ENCODE measurements at places on chromosomes 12 and 14. TPM values are rescaled to one million over a fixed set of nuclear protein-coding genes. Genes with fewer than 3 reads are reported as not detected.

HIGD1C gene
- not detected for polyA plus RNA-seq

CIROP gene
- polyA plus RNA-seq, result not detected

CCNB1IP1 gene
- 108 TPM for polyA plus RNA-seq

STAB2 gene
- 1.1 TPM for polyA plus RNA-seq

BDKRB2 gene
- 3.3 TPM for polyA plus RNA-seq

KRT5 gene
- polyA plus RNA-seq, result 0.24 TPM

NAV3 gene
- 8.9 TPM for polyA plus RNA-seq

VDR gene
- 4.7 TPM for polyA plus RNA-seq

CYP46A1 gene
- 1.5 TPM for polyA plus RNA-seq

GRCh38 chr14:23579739-23580138, 1.1 kb upstream of the JPH4 start:
- no peak for DNase-seq

DNA sequence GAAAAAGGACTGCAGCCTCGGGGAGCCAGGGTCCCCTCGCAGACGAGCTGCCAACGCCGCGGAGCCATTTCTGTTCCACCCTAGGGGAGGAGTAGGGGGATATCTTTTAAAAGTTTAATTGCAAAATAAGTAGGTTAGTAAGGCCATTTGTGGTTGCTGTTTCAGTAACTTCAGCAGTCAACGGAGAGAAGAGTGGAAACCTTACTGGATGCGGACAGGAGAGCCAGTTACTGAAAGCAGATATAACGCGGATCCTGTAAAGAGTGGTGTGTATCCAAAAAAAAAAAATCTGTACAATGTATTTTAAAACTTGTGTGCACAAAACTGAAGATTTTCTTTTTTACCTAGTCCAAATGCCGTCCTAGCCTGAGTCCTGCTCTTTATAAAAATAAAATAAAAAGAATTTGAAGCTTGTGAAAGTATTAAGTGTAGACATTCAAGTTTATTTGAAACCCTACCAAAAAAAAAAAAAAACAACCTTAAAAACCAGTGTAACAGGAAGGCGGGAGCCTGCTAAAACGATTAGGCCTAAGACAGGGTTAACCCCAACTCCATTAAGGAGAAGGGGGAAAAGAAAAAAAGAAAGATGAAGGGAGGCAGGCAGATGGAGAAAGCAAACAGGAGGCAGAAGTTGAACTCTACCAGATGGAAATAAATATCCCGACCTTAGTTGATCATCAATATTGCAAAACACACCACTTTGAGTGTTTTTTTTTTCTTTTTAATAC, 1.0 kb upstream of the BTG1 start:
- no peak for DNase-seq

DNA sequence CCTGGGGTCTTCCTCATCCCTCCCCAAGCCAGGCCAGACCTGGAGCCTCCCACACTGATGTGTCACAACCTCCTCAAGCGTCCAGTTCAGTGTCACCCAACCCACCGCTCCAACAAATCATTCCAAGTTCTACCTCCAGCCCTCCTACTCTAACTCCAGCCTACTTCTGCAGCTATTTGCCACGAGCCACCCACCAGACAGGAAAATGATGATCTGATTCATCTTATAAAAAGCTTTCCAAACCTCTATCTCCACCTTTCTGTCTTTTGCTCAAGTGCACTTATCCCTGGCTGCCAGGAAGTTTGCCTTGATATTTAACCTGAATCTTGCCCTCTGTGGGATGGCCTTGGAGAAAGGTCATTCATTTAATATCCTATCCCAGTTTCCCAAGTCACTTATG, 30.2 kb downstream of the SMUG1 start:
- DNase-seq, result no peak

DNA sequence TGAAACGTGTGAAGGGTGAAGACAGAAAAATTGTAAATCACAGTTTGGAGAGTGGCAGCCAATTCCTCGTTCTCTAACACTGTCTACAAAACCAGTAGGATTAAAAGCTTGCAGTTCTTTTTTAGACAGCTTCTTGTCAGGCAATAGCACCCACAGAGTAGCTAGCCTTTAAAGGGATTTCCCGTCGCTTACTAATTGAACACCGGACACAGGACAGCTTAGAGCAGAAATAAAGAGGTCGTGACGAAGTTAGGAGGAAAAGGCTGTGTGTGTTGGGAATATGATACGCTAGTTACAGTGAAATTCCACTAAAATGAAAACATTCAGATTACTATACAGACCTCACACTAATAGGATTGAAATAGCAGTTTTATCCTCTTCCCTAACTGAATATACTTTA, 149.1 kb upstream of the FLRT2 start:
- DNase-seq, result no peak

DNA sequence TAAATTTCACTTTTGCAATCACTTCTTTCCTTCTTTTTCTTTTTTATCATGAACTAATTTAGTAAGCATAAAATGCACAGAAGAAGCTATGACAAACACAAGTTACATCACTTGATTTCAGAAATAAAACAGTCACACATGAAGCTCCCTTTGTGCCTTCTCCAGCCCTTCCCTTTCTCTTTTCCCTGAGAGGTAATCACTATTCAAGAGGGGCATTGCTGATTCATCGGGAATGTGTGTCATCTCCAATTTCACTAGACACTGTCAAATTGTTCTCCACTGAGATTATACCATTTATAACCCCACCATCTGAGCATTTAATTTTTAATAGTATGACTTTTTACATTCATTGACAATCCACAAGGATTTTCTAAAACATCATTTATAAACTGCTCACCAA, 91.6 kb upstream of the PTPRQ start:
- DNase-seq, result no peak

DNA sequence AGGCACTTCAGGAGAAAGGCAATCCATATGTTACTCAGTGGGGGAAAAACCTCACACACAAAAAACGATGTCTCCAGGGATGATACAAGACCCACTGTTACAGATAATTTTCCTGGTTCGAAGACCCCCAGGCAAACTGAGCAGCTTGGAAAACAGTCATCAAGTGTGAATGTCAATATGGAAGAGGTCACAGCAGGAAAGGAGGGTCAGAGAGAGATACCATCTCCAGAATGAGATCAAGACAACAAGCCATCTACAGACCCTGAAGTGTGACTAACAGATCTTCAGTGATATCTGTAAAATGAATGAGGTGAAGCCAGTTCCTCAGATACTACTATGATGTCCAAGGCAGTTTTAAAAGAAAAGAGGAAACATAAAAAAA, 28.6 kb downstream of the GNS start:
- DNase-seq, result no peak

DNA sequence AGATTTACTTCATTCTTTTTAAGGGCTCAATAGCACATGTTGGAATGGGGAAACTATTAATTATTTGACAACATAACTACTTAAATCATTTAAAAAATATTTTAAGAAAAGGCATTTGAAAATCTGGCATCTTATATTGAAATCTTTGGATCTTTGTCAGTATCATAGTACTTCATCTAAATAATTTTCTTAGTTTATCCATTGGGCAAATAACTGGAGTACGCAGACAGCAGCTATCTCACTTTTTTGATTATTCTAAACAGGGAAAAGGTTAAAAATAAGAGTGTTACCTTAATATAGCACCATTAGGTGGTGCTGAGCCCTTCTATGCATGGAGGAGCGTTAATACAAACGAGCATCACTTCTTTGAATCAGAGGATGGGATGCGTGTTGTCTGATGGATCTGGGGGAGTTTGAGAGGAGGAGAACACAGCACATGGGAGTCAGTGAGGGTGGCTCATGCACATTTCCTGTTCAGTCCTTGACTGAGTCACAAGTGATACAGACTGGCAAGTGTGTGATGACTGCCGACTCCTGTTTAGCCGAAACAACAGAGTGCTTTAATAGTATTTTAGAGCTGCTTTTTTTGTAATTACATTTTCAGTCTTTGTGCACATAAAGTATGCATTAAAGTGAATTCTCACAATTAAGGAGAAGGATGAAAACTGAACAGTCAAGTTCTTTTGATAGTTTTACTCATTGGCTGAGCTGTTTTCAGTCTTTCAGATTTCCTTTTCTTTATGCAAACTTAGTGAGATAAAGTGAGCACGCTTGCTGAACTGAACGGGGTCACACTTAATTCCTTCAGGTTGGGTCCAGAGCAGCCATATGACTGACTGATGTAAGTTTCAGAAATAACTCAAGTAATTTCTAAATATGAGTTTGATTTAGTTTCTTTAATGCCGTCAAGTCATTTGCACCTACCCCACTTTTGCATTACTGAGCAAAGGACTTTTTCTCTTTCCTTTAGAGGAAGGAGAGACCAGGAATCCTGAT, 92.7 kb downstream of the DIP2B start:
- no peak for DNase-seq

- DNase-seq, result no peak
These were observed 6.1 kb downstream of the NEK9 start for GRCh38 chr14:75120541-75121291.

DNA sequence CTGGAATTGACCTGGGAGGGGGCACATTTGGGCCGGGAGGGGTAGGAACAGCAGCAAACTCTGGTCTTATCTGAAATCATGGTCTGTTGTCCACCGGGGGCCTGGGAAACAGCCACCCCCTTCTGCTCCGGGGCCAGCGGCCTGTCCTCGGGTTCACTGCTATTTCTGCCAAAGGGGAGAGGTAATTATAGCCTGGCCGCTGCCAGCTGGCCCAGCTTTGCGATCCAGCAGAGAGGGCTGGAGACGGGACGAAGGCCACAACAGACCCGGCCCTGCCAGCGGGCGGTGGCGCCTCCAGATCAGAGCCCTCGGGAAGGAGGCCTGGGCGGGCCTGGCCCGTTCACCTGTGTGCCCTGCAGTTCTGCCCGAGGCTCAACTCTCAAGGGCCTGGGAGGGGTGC, at the start of gene C14orf180:
Gene C14orf180, plus strand, starts transcription at position 258 of the 400 bp plus-strand sequence. CDS start 6,667 bp downstream, outside the sequence.
- DNase-seq, result no peak

- DNase-seq, result no peak
These were observed 39.8 kb downstream of the DIO3 start for GRCh38 chr14:101600891-101601605.

DNA sequence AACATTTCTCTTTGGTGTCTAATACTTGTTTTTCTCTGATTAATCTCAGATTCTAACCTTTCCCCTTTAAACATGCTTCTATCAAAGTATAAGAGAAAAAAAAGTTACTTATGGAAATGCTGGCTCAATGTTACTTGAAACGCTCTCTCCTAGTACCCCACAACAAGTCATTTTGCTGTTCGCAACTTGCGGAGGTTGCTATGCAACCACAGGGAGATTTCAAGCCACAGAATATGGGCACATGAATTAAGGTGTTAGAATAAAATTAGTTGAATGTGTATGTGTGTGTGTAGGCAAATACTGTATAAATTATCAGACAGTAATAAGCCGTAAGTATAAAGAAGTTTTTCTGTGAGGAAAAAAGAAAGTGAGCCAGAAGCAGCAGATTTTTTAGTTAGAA, 80.6 kb downstream of the CCDC59 start:
- no peak for DNase-seq

DNA sequence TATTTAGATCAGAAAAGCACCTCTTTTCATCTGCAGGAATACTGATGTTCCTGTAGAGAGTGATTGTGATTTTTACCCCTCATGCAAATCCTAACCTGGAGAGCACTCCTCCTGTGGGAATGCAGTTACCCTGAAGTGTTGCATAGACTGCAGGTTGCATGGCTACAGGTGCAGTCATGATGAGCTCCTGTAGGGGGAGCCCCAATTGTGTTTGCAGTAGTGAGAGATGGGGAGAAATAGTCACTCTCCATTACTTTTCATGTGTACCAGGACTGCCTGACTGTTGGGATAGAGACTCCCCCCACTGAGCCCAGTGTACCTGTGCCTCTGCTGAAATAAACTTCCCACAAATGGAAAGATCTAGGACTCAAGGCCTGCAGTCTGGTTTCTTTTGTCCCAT, 1086.5 kb downstream of the SLC6A15 start:
- no peak for DNase-seq

- no peak for DNase-seq
These were observed 73.4 kb downstream of the MNAT1 start for GRCh38 chr14:60807971-60808370.

GRCh38 chr12:61250303-61250702, 1009.9 kb upstream of the USP15 start:
- DNase-seq, result no peak

DNA sequence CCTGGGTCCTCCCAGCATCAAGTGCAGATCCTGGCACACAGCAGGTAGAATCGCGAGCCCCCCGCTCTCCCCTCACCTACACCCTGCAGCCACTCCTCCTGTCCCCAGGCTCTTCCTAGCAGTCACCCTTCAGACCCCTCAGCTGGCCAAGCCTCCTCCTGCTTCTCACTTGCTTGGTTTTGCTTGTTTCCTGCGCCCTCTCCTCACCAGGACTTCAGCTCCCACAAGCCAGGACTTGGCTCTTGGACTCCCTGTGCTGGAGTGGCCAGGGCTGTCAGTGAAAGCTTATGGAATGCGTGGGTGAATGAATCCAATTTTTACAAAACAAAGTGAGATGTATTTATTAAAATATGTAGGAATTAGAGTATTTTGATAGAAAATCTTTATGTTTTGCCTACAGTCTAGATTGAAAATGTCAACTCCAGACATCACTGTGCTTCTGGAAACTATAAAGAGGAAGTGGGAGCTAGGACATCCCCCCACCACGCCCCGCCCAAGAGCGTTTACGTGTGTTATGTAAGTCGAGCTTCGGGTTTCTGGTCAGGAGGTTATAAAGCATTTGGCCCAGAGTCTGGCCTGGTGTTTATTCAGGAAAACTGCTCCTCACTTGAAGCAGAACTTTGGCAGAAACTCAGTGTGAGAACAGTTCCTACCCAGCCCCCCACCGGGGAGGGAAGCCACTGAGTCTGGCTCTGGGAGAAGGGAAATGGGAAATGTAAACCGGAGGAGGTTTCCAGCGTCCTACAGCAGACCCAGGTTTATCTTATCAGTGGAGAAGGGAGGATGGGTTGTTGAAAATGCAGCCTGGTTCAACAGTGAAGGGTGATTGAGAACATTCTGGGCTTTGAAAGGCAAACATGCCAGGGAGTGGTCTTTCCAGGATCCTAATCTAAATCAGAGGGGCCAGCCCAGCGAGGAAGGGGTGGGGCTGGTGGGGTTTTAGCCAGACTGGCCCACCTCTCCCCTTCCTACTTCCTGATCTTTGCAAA, 8.8 kb downstream of the ALDH2 start:
- DNase-seq, result peak; percentile 86

DNA sequence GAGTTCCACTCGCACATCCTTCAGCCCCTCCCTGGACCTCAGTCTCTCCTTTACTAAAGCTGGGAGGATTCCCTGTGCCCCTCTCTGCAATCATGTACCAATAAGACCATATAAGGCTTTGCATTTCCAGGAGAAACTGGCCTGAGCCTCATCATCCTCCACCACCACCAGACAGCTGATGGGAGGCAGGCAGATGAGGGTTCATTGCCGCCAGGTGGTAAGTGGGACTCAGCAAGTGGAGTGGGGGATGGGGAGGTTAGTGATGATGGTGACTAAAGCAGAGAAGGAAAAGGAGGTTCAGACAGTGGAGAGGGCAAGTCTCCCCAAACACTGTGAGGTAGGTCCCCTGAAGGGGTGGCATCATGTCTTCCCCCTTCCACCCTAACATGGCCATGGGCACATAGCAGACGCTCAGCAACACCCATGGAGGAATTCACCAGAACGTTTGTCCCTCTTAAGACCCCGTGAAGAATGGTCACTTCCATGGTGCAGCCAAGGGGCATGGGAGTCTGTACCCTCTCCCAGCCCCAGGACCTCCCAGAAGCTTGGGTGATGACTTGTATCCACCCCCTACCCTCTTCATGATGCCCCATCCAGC, 4.5 kb upstream of the TNFRSF1A start:
- DNase-seq, result no peak
